NCI-H1105 treated with DMSO at 0.1 percent for 48 hours (cell line): ENCODE measurements at places on chromosomes 16 and 17.

DNA sequence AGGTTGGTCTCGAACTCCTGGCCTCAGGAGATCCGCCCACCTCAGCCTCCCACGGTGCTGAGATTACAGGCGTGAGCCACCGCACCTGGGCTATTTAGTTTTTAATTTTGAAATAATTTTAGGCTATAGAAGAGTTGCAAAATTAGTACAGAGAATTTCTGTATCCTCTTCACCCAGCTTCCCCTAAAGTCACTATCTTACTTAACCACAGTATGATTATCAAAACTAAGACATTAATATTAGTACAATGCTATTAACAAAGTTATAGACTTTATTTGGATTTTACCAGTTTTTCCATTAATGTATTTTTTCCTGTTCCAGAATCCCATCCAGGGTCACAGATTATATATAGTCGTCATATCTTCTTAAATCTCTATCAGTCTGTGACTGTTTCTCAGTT is 62.6 kb downstream of the CLEC19A start:
- DNase-seq = no peak

DNA sequence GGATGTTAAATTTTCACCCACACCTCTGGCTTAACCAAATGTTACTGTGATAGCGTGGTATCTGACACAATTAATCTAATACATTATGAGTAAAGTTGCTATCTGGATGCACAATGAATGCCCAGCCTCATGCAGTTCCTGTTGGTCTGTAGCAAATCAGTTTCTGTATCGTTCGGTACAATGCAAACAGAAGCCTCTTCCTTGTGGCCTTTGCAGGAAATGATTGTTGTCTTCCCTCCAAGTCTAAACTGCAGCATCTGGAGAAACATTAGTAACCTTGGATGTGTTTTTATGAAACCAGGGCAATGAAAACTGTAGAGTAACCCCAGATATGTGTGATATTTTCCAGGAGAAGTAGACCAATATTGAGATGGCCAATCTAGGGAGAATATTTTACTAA is 46.8 kb downstream of the CYB561 start:
- DNase-seq = no peak

GRCh38 chr17:7705269-7706255 is 560 bp downstream of the EFNB3 start:
- peak; percentile 23 for DNase-seq

GRCh38 chr16:12460064-12460392 is 343.7 kb downstream of the CPPED1 start:
- no peak for DNase-seq

- DNase-seq = no peak
Measured at GRCh38 chr17:72512649-72513556, 392.1 kb downstream of the SOX9 start.

DNA sequence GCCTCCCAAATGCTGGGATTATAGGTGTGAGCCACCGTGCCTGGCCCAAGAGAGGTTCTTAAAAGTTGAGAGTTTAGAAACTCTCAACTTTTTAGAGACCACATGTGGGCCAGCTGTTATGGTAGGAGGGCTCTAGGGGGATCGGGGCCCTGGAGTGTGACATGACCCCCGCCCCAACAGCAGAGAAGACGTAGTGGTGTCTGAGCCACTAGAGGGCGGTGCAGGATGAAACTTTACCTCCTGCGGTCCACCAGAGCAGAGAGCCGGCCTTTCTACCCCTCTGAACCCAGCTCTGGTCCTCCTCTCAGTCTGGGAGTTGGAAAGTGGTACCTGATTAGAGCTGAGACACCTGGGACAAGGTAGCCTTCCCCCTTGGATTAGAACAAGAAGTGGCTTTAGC is 7.4 kb downstream of the CDK5RAP3 start:
- peak; percentile 43 for DNase-seq

- no peak for DNase-seq
Measured at GRCh38 chr16:88835383-88835782, 21.4 kb downstream of the GALNS start.

GRCh38 chr16:86752582-86753175 is 174.3 kb downstream of the FOXL1 start:
- DNase-seq = no peak

GRCh38 chr17:82092094-82092586 is 5.9 kb downstream of the FASN start:
- DNase-seq = no peak

DNA sequence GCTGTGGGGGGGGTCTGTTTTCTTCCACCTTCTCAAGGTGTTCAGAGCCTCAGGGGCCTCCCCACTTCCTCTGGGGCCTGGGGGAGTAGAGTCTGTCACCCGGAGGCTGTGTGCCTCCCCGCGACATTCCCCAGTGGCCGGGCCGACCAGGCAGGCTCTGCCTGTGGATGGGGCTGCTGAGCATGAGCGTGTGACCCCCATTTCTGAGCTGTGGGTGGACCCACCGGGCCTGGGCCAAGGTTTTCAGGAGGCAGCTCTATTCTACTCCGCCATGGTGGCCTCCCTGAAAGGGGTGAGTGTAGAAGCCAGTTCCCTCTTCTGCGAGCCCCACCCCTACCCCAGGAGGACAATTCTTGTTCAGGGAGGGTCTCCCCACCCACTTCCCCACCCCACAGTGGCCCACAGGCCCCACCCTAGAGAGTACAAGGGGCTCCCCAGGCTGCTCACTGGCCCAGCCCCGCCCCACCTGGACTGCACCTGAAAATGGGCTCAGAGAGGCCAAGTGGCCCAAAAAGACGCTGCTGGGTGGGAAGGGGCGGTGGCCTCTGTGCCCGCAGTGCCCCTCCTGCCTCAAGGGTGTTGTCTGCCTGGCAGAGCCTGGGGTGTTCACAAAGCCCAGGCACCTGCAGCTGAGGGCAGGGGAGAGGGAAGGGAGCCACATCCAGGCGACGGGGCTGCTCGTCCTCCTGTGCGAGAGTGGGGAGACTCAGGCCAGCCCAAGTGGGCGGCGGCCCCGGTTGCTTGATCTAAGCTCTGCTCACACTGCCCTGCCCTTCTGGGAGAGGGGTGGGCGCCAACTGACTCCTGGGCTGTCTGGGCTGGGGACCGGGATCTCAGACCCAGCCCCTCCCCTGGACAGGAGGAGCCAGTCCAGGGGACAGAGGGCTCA is 1.3 kb downstream of the MSLN start:
- no peak for DNase-seq

GRCh38 chr16:17331071-17331607 is 139.6 kb downstream of the XYLT1 start:
- DNase-seq = no peak

- peak; percentile 12 for DNase-seq
Measured at GRCh38 chr16:27154705-27155521, 48.4 kb upstream of the KDM8 start.

- DNase-seq = peak; percentile 22
Measured at GRCh38 chr17:82213251-82214011, 789 bp upstream of the CCDC57 start.

DNA sequence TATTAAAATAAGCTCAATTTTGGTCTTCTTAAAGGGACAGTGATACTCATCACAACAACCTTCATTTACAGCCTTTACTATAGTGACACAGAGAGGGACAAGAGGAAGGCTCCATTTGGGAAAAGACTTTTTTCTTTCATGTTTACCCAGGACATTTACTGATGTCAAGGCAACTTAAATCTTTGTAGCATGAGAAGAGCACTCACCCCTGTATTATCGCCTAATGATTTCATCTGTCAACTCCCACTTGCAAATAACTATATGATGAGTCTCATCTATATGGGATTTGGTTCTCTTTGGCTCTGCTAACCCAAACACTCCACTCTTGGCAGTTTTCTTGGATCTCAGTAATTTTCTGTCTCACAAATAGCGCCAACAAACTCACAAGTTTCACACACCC is 24.1 kb downstream of the BLMH start:
- DNase-seq = no peak

GRCh38 chr17:45584092-45585036 is 93.8 kb upstream of the PLEKHM1 start:
- no peak for DNase-seq

- DNase-seq = no peak
Measured at GRCh38 chr17:54903375-54903774, 2.7 kb downstream of the TOM1L1 start.

GRCh38 chr16:15765880-15766279 is 90.9 kb downstream of the MYH11 start:
- peak; percentile 45 for DNase-seq

DNA sequence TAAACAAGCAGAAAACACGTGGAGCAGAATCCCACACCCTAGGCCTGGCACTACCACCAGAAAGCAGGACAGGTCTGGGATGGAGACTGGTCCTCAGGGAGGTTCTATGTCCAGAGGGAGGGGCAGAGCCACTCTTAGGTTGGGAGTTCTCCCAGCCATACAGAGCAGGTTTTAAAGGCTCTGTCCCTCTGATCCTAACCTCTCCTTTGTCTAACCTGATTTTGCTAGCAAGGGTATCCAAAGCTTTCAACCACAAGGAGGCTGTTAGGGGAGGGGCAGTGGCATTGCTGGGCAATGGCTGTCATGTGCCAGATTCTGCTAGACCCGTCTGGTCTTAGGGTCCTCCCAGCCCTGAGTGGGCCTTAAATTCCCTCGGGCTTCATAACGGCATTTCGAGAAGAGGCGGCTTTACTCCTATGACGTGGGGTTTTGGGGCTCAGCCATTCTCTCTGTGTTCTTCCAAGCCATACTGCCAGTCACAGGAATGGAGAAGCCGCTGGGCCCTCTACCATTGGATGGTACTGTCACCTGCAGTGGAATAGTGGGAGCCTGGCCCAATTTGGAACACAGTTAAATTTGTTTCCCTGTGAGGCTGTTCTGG is 5.7 kb downstream of the TPPP3 start:
- no peak for DNase-seq

GRCh38 chr16:46896314-46896968 is 12.3 kb downstream of the GPT2 start:
- no peak for DNase-seq

- DNase-seq = no peak
Measured at GRCh38 chr16:86542756-86543750, 12.0 kb downstream of the MTHFSD start.

- DNase-seq = peak; percentile 47
Measured at GRCh38 chr17:38464723-38465390, 36.6 kb downstream of the ARHGAP23 start.

DNA sequence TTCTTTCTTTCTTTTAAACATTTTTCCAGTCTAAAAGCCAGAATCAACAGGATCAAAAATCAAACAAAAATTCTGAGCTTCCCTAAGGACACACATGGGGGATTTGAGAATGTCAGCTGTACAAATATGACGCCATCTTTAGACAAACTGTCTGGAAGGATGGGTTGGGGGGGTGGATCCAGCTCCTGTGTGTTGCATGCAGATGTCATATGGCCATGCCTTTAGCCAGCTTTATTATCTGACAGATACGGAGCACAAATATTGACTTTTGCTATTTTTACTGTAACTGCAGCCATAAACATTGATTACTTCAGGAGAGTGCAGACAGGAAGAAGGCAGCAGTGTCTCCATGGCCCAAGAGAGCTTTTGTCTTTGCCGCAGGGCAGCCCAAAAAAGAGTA is 279.4 kb upstream of the ELAC2 start:
- DNase-seq = no peak

DNA sequence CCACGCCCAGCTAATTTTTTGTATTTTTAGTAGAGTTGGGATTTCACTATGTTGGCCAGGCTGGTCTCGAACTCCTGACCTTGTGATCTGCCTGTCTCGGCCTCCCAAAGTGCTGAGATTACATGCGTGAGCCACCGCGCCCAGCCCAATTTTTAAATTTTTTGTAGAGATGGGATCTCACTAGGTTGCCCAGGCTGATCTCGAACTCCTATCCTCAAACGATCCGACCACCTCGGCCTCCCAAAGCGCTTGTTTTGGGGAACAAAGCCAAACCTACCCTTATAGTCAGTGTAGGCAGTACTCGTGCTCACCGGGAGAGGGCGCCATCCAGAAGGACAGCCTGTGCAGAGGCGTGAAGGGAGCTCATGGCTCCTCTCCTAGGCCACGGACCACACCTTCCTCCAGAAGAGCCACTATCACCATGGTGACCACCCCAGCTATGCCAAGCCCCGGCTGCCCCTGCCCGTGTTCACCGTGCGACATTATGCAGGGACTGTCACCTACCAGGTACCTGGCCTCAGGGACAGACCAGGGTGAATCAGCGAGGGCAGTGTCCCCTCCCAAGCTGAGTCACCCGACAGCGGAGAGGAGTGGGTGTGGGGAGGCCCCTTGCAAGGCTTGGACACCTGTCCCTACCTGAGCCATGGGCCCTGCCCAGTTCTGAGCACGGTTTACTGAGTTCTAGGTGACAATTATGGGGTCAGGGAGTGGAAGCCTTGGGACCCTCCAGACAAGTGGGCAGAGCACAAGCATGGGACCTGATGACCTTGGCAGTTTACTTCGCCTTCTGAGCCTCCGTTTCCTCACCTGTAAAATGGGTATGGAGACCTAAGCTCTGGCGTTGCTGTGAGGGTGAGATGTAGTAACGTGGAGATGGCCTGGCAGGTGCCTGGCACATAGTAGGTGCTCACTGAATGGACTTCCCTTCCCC is 13.7 kb downstream of the MYO15B start:
- peak; percentile 22 for DNase-seq

GRCh38 chr17:7886227-7887037 is 2.2 kb upstream of the CHD3 start:
- peak; percentile 66 for DNase-seq

DNA sequence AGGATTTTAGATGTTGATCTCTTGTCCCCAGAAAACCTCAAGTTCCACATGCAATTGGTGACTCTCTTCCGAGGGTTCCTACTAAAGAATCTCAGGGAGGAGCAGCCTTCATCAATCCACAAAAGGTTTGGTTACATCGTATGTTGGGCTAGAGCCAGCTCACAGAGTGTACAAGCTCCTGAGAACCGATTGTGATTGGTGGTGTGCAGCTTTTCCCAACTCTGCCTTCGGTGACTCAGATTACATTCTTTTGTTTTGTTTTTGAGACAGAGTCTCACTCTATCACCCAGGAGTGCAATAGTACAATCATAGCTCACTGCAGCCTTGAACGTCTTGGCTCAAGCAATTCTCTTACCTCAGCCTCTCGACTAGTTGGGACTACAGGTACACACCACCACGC is 172.4 kb downstream of the PMP22 start:
- DNase-seq = peak; percentile 6

- no peak for DNase-seq
Measured at GRCh38 chr17:11122908-11123307, 118.1 kb upstream of the SHISA6 start.

- no peak for DNase-seq
Measured at GRCh38 chr16:11350519-11350918, 5.3 kb downstream of the RMI2 start.

- DNase-seq = peak; percentile 34
Measured at GRCh38 chr17:82781894-82782274, 30.0 kb downstream of the TBCD start.

DNA sequence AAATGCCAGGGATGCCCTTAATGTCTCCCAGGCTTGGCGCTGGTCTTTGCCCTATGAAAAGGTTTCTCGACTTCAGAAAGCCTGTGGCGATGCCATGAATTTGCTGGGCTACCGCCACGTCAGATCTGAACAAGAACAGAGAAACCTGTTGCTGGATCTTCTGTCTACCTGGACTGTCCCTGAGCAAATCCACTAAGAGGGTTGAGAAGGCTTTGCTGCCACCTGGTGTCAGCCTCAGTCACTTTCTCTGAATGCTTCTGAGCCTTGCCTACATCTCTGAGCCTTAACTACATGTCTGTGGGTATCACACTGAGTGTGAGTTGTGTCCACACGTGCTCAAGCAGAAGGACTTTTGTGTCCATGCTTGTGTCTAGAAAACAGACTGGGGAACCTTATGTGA is 11.4 kb downstream of the CHST4 start:
- peak; percentile 7 for DNase-seq

- DNase-seq = no peak
Measured at GRCh38 chr17:28470266-28470913, 3.1 kb upstream of the SLC13A2 start.
